Right ventricle myocardium superior (tissue), 1 donor: ENCODE measurements at places on chromosomes 3 and 15.

DNA sequence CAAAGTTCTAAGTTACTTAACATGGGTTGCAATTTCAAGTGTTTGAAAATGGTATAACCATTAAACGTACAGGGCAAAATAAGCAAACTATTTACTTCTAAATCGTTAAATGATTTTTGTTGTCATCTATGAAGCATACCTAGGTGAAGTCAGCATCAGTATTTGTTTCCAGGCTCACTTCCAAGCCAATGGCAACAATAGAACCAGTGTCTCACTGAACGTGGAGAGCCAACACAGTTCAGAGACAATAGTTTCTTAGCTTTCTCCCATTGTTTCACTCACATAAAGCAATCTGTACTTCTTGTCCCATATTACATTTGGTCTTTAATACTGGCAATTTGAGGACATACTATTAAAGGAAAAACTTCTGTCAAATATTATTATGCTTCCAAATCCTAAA is 397.2 kb downstream of the MECOM start:
- no peak for DNase-seq

- DNase-seq: no peak
These were observed 118.8 kb upstream of the AZI2 start for GRCh38 chr3:28467414-28467813.

- no peak for DNase-seq
These were observed 45.7 kb downstream of the WDR76 start for GRCh38 chr15:43872416-43873020.

DNA sequence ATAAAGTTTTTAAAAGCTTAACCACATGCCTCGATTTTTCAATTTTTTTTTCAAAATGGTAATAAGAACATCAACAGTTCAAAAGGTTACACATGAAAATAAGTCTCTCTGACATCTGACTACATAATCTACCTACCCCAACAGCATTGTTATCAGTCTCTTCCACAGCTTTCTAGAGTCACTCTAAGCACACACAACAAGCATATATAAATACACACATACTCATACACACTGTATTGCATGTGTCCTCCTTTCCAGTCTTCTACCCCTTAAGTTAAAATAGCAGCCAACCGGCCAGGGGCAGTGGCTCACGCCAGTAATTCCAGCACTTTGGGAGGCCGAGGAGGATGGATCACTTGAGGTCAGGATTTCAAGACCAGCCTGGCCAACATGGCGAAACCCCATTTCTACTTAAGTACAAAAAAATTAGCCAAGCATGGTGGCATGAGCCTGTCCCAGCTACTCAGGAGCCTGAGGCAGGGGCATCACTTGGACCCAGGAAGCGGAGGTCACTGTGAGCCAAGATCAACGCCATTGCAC is 12.2 kb downstream of the TBL1XR1 start:
- no peak for DNase-seq

DNA sequence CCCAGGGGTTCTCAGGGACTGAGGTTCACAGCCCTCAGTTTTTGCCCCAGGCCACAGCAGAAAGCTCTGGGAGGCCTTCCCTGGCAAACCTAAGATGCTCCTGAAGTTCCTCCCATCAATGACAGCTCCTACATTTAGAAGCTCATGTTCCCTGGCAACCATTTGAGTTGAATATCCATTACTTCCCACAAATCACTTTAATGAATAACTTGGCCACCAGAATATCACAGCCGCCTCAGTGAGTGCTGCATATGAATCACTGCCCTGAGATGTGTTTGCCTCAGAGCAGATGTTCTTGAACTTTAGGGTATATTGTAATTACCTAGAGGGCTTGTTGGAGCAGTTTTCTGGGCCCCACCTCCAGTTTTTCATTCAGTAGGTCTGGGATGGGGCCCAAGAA is 27.4 kb downstream of the SLCO2A1 start:
- DNase-seq: no peak

GRCh38 chr3:197748597-197749314 is 927 bp upstream of the FYTTD1 start:
- DNase-seq: no peak

DNA sequence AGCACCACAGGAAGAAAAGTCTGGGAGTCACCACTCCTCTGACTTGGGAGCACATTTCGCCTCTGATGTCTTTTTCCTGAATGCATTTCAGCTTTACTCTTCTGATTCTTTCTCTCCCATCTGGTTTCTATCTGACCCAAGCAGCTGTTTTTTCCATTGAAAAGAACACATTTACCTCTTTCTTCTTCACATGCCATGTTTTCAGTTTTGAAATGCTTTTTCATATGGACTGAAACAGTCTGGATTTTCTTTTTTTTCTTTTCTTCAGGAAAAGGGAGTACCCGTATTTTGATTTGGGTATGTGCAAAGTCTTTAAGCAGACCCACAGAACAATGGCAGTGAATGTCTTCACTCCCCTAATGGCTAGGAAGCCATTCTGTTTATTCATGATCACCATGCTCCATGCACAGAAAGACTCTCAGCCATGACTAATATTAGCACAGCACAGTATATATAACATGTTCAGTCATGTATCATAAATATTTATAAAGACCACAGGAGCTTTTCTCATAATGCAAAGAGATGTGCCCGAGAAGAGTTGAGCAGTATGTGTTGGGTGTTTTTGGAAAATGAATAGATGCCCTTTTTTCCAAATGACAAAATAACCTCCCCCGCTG is 82.7 kb upstream of the LRIG1 start:
- DNase-seq: no peak

GRCh38 chr15:89761009-89761831 is 10.2 kb upstream of the MESP1 start:
- no peak for DNase-seq

DNA sequence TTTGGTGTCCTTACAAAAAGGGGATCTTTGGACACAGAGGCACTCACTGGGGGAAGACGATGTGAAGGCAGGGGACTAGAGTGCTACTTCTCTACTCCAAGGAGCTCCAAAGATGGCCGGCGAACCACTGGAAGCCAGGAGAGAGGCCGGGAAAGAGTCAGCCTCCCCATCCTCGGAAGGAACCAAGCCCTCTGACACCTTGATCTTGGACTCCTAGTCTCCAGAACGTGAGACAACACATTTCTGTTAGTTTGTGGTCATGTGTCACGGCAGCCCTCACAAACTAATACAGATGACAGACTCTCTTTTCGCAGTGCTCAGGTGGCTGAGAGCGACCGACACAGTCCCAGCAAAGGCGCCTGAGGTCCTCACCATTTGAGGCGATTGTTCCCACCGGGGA is 24.4 kb upstream of the ATP2B2 start:
- no peak for DNase-seq
